ENCODE measurements at places on chromosomes 4 and X.

GRCh38 chr4:67556436-67556835 lies 2.1 kb upstream of the STAP1 start:
- no peak for DNase-seq

DNA sequence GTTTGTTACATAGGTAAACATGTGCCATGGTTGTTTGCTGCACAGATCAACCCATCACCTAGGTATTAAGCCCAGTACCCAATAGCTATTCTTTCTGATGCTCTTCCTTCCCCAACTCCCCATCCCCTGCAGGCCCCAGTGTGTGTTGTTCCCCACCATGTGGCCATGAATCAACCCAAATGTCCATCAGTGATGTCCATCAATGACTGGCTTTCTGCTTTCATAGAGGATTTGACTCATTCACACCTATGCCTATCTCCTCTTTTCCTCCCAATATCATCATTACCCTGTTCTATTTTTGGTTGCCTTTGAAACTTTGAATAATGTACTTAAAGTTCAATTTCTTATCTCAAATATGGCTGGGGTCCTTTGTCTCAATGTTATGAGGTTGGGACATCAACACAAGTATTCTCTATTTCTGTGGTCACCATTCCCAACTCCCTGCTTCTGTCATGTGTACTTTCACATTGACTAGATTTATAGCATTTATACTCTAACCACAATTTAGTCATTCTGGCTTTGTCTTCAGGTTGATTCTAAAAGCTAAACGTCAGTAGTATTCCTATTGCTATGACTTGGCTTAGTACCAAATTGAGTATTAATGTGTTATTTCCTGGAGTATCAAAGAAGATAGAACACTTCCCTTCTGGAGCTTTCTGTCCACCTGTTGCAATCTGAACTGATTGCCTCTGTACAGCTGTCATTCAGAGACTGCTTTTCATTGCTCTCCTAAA lies 107.2 kb downstream of the TAB3 start:
- DNase-seq, result no peak

- DNase-seq, result no peak
These were observed 1312.0 kb downstream of the PCDH7 start for GRCh38 chr4:32032136-32032672.

DNA sequence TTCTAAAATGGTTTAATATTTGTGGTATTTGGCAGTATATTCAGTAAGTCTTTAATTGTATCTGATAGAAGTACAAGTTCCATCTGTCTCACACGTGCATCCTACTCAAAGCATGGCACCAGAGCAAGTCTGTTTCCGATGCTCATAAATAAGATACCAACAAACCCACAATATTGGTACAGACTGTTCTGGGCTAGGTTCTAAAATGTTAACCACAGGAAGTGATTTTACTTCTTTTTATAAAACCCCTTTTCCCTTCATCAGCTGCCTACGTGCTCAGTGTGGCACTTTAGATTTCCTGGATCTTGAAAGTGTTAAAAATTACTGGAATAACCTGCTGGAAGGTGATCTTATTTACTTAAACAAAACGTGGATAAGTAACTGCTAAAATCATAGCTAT lies 165.1 kb downstream of the CFAP299 start:
- no peak for DNase-seq

- DNase-seq, result no peak
These were observed 90.9 kb upstream of the LNX1 start for GRCh38 chr4:53682196-53682595.

DNA sequence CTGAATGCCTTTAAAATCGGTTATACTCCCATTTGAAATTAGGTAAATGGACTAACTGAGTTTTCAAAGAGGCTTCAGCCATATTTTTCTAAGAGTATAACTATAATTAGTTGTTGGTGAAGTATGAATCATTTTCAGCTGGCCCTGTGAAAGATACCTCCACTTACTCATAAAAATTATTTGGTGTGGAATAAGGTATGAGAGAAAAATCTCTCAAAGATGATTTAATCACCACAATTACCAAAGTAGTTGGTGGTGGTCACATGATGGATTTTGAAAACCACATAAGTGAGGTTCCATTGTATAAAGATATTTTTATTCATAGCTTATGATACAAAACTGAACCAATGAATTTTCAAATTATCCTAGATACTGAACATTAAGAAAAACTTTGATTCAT lies 9.0 kb upstream of the KLHL2 start:
- no peak for DNase-seq

DNA sequence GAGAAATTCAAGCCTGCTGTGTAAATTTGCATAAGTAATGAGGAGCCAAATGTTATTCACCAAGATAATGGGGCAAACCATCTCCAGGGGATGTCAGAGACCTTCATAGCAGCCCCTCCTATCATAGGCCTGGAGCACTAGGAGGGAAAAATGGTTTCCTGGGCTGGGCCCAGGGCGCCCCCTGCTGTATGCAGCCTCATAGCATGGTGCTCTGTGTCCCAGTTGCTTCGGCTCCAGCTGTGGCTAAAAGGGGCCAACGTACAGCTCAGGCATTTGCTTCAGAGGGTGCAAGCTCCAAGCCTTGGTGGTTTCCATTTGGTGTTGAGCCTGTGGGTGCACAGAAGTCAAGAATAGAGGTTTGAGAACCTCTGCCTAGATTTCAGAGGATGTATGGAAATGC lies 859.3 kb downstream of the RPA4 start:
- DNase-seq, result peak; percentile 31

- no peak for DNase-seq
These were observed 387.9 kb upstream of the TENM3 start for GRCh38 chr4:181855307-181855706.

DNA sequence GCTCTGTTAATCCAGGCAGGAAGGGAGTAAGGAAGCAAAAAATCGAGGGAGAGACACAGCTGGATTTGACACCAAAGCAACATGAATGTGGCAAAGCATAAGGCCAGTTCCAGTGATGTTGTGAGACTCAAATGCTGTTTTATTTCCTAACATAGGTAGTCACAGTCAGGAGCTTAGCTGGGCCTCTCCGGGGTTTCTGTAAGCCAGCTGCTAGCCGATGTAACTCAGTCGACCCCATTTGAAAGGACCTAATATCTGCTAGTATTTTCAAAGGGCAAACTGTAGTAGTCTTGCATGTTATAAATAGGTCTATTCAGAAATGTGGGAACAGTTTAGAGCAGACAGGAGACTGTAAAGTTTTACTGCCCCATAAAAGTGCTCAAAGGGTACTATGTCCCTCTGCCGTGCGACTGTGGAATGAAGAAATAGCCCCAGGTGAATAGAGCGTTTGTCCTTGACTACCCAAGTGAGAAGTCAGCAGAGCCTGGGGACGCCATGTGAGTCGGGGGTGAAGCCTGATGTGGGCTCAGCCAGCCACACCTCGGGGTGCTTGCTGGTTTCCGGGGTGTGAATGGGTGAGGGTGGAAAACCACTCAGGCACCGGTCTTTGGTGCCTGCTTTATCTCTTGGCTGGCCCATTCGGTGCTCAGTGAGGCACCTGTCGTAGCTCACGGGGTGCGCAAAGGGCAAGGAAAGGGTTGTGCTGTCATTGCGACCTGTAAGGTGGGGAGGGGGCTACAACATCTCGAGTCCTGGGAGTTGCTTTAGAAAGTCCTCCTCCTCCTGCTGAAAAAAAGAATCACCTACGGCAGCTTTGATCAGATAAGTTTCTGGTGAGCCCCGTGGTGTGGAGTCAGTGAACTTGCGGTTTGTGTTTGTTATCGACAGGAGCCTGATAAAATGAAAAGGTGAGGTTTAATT lies 745 bp downstream of the TRIM2 start:
- DNase-seq, result peak; percentile 37

- DNase-seq, result peak; percentile 24
These were observed 1.1 kb upstream of the HDAC6 start for GRCh38 chrX:48800574-48801279.

GRCh38 chrX:18961686-18962085 lies 22.2 kb downstream of the PHKA2 start:
- DNase-seq, result no peak

DNA sequence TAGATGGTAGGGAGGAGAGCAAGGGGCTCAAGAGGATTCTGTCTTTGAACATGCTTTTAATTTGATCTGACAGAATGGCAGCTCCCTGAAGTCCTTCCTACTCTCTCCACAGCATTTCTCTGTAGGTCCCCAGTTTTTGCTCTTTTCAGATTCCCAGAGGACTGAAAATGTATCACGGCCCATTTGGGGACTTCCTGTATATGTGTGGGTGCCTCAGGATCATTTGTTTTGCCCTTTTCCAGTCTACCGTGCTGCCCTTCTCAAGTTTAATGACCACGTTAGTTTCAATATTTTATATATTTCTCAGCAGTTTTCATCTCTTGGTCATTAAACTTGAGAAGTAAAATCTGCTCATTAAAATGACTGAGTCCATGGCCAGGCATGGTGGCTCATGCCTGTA lies 2.3 kb downstream of the TBC1D1 start:
- DNase-seq, result no peak

DNA sequence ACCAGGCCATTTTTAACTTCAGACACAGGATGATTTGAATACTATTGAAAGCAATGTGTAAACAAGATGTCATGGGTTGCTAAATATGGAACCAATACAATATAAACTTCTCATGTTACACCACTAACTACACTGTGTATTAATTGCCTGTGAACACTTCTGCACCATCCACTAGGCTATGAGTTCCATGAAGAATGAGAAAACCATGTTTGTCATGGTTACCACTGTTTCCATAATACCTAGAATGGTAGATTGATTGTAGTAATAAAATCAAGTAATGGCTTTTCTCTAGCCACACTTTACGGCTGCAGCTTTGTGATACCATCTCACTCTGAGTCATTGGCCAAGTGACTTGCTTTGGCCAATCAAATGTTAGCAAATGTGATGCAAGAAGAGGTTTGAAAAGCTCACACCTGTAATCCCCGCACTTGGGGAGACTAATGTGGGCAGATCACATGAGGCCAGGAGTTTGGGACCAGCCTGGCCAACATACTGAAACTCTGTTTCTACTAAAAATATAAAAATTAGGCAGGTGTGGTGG lies 19.9 kb upstream of the CYBB start:
- no peak for DNase-seq

DNA sequence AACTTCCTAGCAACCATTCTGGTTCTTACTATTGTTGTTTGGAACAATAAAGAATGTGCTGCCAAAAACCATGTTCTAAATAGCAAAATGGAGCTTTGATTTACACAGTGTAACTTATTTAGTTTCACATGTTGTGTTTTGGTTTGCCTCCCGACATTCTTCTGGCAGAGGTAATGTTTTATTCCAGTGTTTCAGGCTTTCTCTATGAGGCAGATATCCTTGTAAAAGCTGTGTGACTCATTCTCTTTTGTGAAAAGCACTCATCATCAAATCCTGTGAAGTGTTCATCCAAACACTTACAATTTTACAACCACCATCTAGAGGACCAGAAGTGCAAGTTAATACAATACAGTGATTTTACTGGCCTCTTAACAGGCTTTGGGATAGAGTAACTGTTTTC lies 219.0 kb upstream of the GIMD1 start:
- DNase-seq, result no peak

GRCh38 chrX:41589634-41590270 lies 99.0 kb upstream of the GPR34 start:
- DNase-seq, result no peak

- DNase-seq, result no peak
These were observed 21.5 kb downstream of the HHIP start for GRCh38 chr4:144667500-144667899.

DNA sequence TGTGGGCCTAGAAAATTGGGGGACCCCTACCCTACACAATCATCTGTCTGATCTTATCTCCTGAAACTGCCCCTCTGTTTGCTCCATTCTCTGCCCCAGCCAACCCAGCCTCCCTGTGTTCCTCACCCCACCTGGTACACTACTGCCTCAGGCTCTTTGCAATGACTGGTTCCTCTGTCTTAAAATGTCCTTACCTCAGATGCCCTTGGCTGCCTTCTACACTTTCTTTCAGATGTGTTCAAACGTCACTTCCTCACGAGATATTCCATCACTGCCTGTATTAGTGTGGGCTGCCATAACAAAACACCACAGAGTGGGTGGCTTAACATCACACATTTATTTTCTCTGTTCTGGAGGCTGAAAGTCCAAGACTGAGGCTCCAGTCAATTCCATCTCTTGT lies 29.2 kb downstream of the QDPR start:
- no peak for DNase-seq

- no peak for DNase-seq
These were observed 12.3 kb upstream of the DTHD1 start for GRCh38 chr4:36269101-36269500.

GRCh38 chr4:70392057-70392776 lies 5.5 kb upstream of the OPRPN start:
- DNase-seq, result no peak

GRCh38 chr4:81398379-81398778 lies 73.3 kb downstream of the RASGEF1B start:
- DNase-seq, result no peak

DNA sequence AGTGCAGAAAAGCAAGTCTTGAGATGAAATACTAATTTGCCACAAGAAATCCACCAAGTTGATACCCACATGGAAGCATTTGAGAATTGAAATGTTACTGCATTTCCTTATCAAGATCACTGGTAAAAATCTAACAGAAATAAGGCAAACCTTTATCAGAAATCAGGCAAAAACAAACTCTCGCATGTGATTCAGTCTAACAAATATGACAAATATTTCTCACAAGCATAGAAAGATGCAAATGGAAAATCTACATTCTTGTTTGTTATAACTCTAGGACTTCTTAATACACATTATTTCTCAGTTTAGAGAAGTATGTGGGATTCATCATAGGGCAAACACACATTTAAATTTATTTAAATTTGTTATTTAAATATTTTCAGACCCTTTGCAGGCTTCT lies 52.9 kb downstream of the TXK start:
- DNase-seq, result no peak

- DNase-seq, result peak; percentile 35
These were observed 79.4 kb downstream of the FAM53A start for GRCh38 chr4:1604706-1605205.

GRCh38 chr4:158597879-158598596 lies 73.6 kb downstream of the C4orf46 start:
- DNase-seq, result no peak

- DNase-seq, result no peak
These were observed 36.1 kb upstream of the OTUD4 start for GRCh38 chr4:145216535-145216934.

Measured in stimulated activated CD8-positive, alpha-beta memory T cell treated with anti-CD3 and anti-CD28 coated beads, Interleukin-4, amount 100 ng/mL, for 48 hours (primary cell).